ENCODE measurements at places on chromosomes 1 and 21.
A peak's percentile ranks its signal among the peaks of the same experiment; 100 is the strongest.

DNA sequence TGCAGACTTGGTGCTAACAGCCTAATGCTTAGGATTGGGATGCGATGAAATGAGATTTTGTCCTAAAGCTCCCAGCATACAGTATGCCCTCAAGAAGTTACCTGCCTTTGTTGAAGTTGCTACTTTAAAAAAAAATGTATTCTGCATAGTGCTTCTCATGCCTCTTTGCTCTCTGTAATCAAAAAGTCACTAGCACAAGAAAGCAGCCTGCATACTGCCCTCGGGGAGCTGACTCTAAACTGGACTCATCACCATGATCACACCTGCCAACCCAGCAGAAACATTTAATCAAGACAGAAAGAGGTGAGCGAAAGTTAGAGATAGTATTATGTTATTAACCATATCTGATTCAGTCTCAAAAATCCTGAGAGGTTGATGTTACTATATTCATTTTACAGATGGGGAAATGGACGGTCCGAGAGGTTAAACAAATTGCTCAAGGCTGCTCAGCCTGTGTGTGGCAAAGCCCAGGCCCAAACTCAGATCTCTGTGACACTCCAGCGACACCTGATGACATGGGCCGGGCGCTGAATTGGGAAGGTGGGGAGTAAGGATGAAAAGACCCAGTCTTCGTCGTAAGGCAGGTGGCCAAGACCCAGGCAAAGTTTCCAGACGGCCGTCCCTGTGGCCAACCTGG is 1.1 kb downstream of the BATF3 start:
- no peak for DNase-seq

DNA sequence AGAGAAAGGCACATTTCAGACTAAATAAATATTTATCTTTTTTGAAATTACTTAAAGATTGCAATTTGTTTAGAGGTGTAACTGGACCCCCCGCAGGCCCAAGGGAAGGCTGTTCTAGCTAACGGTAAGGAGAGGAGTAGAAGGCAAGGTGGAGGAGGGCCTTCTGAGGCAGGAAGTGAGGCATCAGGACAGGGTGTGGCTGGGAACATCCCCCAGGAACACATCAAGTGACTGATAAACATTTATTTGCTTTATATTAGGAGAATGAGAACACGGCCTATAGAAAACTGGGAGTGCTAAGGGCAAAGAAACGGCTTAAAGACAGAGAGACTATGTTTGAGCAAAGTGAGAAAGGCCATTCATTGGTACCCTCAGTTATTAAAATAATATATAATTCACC is 23.2 kb downstream of the HIVEP3 start:
- DNase-seq: no peak

DNA sequence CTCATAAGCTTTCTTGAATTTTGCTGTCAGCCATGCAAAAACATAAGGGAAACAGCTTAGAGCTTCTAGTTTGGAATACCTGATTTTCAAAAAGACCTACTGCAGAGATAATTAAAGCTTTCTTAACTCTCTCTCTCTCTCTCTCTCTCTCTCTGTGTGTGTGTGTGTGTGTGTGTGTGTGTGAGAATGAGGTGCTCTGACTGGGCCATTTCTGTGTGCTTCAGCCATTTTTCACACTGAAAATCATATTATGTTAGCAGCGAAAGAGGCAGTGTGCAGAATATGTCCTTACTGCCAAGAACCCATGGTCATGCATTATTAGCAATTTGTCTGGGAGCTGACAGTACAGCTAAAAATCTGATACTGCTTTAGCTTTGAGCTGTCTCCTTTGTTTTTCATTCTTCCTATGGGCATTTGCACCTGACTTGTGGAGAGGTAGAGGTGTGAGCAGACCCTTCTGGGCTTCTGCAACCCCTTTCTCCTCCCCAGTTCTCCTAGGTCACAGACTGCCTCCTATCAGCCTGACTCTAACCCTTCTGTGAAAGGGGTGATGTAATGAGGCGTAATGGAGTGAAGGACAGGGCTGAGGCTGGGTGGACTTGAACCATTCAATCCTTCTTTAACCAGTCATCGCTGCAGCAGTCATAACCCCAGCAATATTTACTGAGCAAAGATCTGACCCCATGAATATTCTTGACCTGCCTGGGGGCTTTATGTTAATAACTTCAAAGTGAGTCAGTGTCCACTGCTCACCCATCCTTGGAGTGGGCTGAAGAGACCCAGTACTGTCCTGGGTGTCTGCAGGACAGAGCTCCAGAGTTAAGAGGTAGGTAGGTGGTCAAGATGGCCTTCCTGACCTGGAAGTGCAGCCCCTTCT is 61.2 kb downstream of the SYT6 start:
- DNase-seq: no peak

GRCh38 chr1:65836686-65837085 is 44.0 kb downstream of the PDE4B start:
- DNase-seq: no peak

- DNase-seq: no peak
These were observed 14.8 kb downstream of the DCST2 start for GRCh38 chr1:155018617-155019348.

GRCh38 chr1:8701794-8702471 is 115.5 kb downstream of the RERE start:
- DNase-seq: no peak

- DNase-seq: no peak
These were observed 64.9 kb upstream of the BARHL2 start for GRCh38 chr1:90782046-90782445.

DNA sequence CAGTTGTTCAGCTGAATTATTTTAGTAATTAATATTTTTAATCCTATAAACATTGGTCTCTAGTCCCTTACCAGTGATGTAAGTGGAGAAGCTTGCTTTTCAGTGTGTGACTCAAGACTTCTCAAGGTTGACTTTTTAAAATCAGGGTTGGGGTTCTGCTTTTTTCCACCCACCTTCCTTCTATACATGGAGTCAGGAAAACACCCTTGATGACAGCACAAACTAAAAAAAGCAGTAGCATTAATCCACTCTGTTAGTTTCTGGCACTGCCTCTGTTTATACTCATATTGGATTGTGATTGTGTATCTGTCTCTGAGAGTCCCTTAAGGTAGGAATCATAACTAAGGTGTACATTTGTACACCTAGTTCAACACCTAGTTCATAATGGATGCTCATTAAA is 8.3 kb upstream of the PLEKHO1 start:
- no peak for DNase-seq

DNA sequence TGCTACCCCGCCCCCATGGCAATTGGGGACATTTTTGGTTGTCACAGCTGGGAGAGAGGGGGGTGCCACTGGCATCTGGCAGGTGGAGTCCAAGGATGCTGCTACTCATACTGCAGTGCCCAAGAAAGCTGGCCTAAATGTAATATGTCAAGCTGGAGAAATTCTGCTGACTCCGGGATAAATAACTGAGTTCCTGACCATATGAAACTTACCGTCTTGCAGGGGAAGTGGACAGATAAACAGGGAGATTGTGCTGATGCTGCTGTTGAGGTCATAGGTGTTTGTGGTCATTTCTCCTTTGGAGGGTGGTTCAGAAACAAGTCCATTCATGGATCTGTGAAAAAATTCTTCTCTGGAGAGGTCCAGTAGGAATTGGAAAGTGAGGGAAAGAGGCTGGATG is 54.4 kb downstream of the KAZN start:
- no peak for DNase-seq

GRCh38 chr1:168273575-168273974 is 7.1 kb upstream of the TBX19 start:
- DNase-seq: no peak

DNA sequence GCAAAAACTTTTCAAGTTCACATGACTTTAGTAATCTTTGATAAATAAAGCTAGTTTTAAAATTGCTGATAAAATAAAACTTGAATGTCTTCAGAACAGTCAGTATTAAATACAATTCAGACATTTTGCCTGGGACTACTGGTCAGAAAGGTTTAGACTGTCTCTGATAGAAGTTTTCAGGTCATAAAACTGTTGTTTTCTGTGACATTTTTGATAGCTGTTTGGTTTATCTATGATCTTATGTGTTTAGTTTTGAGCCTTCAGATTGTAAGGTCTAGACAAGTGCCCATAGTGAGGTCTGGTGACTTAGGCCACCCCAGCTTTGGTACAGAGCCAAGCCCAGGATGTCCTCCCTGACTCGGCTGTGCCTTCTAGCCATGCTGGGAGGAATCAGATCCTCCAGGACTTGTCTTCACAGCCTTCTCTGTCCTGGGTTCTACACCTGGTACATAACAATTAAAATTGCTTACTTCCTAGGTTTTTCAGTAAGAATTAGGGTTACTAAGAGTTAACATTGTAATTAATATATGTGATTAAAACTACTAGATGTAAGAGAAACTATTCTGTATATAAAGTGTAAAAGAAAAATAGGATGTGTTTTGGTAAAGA is 15.1 kb upstream of the DNAH14 start:
- DNase-seq: no peak

DNA sequence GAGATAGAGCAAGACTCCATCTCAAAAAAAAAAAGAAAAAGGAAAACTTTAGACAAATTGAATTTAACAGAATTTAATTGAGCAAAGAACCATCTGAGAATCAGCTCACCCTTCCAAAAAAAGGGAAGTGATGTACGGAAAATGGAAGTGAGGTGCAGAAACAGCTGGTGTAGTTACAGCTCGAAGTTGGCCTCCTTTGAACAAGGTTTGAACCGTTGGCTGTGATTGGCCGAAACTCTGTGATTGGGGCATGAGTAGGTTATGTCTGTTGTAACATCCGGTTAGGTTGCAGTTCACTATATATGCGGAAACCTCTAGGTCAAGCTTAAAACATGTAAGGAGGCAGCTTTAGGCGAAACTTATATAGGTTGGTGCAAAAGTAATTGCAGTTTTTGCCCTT is 97.9 kb upstream of the KIF26B start:
- no peak for DNase-seq

DNA sequence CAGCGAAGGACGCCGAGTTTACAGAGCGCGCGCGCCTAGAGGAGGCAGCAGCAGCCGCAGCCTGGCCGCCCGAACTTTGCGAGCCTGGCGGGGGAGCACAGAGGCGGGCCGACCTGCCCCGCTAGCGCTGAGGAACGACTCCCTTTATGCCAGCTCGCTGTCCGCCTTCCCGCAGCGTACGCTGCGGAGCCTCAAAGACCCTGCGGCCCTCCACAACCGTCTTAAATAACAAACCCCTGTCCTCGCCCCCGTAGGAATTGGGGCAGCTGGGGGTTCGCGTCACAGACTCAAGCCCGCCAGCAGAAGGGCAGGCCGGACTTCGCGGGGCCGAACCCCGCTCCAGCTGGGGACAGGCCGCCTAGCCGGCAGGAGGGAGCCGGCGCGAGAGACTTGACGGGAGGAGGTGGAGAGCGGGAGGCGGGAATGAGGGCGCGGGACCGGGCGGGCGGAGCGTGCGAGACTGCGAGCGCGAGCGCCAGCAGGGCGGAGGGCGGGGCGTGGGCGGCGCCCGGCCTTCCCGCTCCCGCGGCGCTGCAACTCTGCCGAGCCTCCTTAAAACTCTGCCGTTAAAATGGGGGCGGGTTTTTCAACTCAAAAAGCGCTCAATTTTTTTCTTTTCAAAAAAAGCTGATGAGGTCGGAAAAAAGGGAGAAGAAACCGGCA is 1.8 kb upstream of the CDKN2C start:
- DNase-seq: peak; percentile 63

DNA sequence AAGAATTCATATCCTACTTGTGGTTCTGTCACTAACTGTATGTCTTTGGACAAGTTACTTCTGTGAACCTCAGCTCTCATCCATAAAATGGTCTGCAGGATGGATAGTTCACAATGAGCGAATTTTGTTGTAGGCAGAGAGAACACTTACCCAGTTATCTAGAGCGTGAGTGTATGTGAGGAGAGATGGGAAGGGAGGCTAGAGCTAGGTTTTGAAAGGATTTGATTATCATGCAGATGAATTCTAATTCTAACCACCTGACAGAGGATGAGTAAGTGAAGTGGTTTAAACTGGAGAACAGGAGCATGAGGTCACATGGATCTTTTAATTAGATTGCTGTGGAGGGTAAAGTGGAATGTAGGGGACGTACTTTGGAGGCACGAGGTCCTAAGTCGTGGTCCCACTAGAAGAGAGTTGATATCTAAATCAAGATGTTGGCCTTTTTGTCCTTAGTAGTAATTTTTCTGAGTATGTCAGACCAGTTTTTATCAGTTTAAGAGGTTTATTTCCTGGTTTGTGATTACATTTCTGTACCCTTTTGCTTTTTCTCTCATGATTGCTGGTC is 5.0 kb downstream of the SUCO start:
- no peak for DNase-seq

DNA sequence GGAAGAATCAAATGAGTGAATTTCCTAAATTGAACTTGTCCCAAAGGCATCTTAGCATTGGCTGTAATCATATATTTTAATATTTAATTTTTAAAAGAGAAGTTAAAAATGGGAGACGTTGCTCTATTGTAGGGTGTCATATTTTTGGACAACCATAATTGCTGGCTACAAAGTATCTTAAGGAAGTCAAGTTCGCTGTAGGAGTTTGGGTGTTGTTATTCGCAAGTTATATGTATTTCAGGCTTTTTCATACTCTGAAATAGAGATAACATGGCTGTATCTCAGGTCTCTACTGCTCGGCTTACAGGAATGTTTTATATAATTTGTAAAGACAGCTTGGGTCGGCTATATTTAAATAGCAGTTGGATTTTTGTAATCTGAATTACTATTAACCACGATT is 852 bp downstream of the TMEM50A start:
- DNase-seq: no peak

GRCh38 chr1:213749558-213749957 is 238.2 kb upstream of the PROX1 start:
- DNase-seq: no peak

DNA sequence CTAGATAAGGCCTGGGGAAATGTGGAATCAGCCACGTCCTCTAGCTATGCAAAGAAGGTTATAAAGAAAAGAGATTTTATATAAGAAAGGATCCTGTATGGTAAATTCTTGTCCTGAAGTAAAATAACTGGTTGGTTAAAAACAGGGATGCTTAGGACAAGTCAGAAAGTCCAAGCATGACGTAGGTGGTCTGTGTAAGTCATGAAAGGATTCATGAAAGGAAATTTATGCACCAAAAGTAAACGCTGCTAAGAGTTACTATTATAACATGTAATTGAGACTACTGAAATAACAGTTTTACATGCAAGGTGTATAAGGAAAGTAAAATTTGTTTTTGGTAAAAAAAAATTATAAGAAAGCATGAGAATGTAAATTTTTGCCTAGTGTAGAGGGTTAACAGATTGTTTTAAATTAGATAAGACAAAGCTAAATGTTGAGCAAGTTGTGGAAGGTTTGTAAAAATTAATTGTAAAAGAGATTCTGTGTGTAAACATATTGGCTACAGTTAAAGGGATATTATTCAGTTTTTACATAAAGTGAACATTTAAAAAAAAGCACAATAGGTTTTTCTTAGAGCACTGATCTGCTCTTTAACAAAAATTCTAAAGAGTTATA is 43.9 kb downstream of the PIGK start:
- DNase-seq: no peak
